ENCODE measurements at places on chromosomes 6 and 20. TPM values are rescaled to one million over a fixed set of nuclear protein-coding genes. Genes with fewer than 3 reads are reported as not detected.
A peak's percentile ranks its signal among the peaks of the same experiment; 100 is the strongest.

- DNase-seq: no peak
Measured at GRCh38 chr6:121504227-121504626, 68.8 kb downstream of the GJA1 start.

GRCh38 chr6:42165016-42165415 is 8.1 kb upstream of the GUCA1A start:
- DNase-seq: peak; percentile 77

DNA sequence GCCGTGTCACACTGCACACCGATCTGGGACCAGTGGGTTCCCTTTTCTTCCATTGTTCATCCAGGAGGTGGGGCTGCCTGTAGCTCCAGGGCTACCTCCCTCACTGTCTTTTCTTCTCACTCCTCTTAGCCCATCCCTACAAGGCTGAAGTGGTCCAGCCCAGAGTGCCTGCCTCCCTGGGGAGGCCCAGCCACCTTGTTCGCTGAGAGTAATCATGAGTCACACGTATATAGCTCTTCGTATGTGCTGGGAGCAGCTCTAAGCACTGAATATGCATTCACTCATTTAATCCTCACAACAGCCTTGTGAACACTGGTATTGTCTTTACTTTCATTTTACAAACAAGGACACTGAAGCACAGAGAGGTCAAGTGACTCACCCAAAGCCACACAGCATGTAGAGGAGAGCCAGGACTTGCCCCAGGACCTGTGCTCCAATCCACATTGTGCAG is 14.7 kb upstream of the CCDC167 start:
- DNase-seq: no peak

- no peak for DNase-seq
Measured at GRCh38 chr6:108114841-108115597, 40.5 kb upstream of the OSTM1 start.

- no peak for DNase-seq
Measured at GRCh38 chr6:33950472-33950881, 146.7 kb upstream of the MLN start.

GRCh38 chr6:14129575-14129974 is 12.0 kb downstream of the CD83 start:
- DNase-seq: peak; percentile 91

DNA sequence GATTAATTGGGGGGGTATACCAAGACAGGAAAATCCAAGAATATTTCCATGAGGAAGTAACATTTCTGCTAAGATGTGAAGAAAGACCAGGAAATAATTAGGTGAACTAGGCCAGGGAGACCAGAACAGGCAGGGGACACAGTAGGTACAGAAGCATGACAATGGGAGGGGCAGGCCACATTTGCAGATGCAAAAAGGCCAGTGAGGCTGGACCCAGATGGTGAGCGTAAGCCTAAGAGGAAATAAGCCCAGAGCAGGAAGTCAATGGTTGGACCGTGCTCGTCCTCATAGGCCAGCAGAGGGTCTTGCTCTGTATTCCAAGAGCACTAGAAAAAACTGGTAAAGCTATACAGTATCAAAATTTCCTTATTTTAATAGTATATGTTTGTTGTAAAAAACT is 9.4 kb downstream of the CEP162 start:
- DNase-seq: no peak

DNA sequence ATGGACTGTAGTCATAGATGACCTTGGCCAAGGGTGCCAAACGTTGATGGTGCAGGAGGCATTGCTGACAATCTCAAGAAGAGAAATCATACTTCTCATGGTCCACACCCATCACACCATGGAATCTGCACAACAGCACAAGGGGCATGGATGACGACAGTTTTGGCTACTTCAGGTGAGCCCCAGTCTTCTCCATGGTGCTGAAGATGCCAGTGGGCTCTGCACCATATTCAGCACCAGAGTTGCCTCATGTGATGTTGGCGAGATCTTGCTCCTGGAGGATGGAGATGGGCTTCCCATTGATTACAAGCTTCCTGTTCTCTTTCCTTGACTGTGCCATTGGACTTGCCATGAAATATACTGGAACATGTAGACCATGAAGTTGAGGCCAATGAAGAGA is 188.9 kb downstream of the NRN1 start:
- no peak for DNase-seq

GRCh38 chr6:155162682-155163081 is 101.1 kb upstream of the CLDN20 start:
- DNase-seq: no peak

DNA sequence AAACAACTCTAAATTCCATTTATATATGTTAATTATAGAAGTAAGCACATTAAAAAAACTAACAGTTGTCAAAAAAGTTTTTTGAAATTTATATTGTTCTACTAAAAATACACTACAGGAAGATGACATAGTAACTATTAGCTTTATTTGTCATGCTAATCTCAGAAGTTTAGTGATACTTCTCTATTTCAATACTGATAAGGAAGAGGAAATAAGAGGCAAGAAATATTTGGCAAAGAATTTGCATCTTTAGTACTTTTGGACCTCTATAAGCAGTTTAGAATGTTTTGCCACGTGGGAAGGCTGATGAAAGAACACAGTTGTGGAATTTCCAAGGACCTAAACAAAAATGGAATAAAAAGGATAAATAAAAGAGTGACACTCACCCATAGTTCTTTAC is 12.6 kb downstream of the IFNGR1 start:
- no peak for DNase-seq

UST gene
- not detected for total RNA-seq

ZNF334 gene
- not detected for total RNA-seq

WFDC8 gene
- not detected for total RNA-seq

MEP1A gene
- total RNA-seq: not detected
